ENCODE measurements at places on chromosomes 11 and 22.

DNA sequence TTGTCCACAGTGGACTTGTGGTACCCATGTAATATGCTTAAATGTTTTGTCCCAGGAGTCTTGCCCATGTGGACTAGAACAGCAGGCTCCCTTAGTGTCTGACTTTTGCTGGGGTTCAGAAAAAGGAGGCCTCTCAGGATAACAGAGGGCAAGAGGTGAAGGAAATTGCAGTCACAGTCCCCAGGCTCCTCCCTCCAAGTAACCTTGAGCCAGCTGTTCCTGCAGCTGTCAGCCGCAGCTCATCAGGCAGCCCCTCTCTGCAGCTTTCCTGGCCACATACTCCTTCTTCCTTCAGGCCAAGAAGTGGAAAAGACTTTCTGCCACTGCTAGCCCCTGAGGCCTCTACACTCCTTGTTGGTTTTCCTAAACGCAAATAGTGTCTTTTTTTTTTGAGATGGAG is 6.3 kb upstream of the MYO18B start:
- DNase-seq: no peak

- DNase-seq: no peak
These were observed 10.3 kb downstream of the PLAAT2 start for GRCh38 chr11:63552921-63553320.

DNA sequence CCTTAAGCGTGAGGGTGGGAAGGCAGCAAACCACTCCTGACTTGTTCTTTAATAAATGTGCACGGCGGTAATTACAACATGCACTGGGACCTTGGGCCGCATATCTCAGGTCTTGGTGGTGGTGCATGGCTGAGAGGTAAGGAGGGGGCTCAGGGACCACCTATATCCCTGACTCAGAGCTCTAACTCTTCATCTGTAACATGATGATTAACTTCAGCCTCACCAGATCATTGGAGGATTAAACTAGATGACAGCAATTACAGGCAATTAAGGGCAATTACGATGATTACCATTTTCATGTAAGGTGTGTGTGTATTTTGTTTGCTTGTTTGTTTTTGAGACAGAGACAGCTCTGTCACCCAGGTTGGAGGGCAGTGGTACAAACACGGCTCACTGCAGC is 45.0 kb downstream of the FBLN1 start:
- DNase-seq: no peak

GRCh38 chr22:40746428-40747220 is 67.3 kb downstream of the MCHR1 start:
- DNase-seq: no peak

GRCh38 chr22:29216011-29216872 is 10.5 kb downstream of the EMID1 start:
- no peak for DNase-seq

DNA sequence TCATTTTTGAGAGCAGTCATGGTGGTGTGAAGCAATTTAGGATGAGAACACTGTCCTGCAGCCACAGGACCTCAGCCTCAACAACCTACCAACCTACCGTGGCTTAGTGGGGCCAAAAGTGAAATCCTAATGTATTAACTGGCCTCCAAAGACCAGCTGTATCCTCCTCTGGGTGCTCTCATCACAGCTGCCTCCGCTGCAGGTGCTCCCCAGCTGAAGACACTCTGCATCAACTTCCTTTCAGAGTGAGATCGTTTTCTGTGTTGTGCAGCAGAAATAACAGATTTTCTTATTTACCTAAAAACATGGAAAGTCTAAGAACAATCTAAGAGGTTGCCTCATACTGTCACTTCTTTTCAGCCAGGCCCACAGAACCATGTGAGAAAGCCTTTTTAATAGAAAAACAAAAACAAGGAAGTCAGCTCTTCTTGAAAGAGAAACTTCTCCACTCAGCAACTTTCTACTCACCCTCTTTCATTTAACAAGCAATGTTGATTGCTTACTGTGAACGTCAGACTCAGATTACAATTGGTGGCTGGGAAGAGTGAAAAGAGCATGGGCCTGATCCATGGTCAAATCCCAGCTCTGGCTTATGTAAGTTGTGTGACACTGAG is 136.1 kb downstream of the TENM4 start:
- no peak for DNase-seq
